Smooth muscle cell of the brain vasculature (primary cell): ENCODE measurements at places on chromosomes 4 and X.

GRCh38 chrX:38081909-38082308, 75.6 kb downstream of the SYTL5 start:
- no peak for DNase-seq

DNA sequence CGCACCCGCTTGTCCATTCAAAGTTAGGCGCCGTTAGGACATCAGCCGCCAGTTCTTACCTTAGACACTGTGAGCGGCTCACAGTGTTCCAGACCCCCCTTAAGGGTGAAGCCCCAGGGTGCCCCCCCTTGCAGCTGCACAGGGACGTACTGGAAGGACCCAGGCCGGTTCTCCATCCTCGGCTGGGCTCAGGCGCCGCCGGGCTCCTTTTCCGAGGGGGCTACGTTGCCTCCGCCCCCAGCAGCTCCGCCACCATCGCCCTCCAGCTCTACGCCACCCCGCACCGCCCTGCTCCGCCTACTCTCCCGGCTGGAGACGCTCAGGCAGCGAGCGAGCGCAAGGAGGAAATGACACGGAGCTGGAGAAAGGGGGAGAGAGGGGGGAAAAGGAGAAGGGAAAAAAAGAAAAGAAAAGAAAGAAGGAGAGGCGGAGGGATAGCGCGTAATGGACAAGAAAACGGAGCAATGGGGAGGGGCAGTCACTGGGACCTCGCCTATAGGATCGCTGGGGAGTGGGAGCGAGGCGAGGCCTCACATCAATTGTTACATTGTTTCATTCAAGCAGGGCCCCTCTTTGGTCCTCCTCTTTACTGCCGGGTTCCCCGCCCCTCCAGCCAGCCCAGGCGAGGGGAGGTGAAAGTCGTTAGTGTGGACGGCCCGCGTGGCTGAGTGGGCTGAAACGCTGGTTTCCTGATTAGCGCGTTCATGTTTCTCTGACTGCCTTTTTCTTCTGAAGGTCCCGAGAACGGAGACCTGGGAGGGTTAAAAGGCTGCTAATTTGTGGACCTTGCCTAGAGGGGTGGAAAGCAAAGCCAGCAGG, at the start of gene SHROOM4:
Gene SHROOM4, minus strand, starts transcription at position 352 of the 819 bp plus-strand sequence. Its CDS starts 176 bp downstream, at position 176.
- DNase-seq = no peak

- DNase-seq = no peak
Observed at GRCh38 chr4:64614276-64614675, 205.0 kb upstream of the TECRL start.

GRCh38 chr4:139685180-139685579, 19.6 kb downstream of the MGST2 start:
- no peak for DNase-seq

GRCh38 chr4:41134581-41134980, 79.8 kb downstream of the APBB2 start:
- DNase-seq = no peak

DNA sequence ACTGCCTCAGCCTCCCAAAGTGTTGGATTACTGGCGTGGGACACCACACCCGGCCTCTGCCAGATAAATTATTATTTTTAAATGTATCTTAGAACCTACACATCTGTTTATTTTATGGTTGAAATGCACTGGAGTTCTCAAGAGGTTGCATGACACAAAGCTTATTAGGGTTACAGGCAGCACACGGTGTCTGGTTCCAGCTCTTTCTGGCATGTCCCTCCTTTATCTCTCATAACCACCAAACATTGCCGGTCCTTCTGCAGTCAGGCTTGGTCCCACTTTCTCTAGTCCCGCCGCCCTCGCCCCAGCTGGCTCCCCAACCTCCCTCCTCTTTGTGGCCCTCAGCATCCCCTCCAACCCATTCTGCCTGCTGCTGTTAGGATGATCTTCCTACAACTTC, 39.7 kb upstream of the SPRY1 start:
- no peak for DNase-seq

GRCh38 chrX:74293343-74293946, 10.5 kb upstream of the ZCCHC13 start:
- DNase-seq = no peak

DNA sequence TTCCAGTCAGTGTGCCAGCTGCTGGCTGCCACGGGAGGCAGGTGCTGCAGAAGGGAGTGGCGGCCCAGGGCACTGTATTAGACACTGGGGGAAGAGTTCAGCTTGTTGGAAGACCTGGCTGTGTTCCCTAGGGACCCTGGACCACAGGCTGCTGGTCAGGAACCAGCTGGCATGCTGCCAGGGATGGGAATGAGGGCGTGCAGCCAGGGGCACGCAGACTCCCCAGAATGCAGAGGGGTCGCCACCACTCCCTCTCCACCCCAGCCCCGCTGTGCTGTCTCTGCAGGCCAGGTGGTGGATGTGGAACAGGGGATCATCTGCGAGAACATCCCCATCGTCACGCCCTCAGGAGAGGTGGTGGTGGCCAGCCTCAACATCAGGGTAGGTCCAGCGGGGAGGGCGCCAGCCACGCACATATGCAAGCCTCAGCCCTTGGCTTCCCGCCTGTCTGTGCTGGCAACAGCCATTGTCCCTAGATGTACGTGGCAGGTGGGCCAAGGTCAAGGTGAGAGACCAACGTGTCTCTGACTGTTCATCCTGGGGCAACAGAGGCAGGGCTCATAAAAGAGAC, 12.3 kb downstream of the ABCD1 start:
- no peak for DNase-seq

- no peak for DNase-seq
Observed at GRCh38 chrX:154350429-154351182, 23.8 kb downstream of the FLNA start.

- no peak for DNase-seq
Observed at GRCh38 chr4:54099287-54099747, 646 bp upstream of the GSX2 start.

GRCh38 chr4:16819652-16820051, 78.8 kb downstream of the LDB2 start:
- DNase-seq = no peak

DNA sequence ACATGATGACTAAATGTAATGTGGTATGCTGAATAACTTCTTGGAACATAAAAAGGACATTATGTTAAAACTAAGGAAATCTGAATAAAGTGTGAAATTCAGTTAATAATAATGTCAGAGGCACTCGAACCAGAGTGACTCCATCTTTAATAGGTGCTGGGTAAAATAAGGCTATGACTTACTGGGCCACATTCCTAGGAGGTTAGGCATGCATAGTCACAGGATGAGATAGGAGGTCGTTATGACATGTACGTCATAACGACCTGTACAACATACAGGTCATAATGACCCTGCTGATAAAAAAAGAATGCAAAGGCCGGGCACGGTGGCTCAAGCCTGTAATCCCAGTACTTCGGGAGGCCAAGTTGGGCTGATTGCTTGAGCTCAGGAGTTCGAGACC, 28.9 kb upstream of the OPHN1 start:
- DNase-seq = no peak

- no peak for DNase-seq
Observed at GRCh38 chr4:165715989-165716388, 157.0 kb upstream of the TLL1 start.

DNA sequence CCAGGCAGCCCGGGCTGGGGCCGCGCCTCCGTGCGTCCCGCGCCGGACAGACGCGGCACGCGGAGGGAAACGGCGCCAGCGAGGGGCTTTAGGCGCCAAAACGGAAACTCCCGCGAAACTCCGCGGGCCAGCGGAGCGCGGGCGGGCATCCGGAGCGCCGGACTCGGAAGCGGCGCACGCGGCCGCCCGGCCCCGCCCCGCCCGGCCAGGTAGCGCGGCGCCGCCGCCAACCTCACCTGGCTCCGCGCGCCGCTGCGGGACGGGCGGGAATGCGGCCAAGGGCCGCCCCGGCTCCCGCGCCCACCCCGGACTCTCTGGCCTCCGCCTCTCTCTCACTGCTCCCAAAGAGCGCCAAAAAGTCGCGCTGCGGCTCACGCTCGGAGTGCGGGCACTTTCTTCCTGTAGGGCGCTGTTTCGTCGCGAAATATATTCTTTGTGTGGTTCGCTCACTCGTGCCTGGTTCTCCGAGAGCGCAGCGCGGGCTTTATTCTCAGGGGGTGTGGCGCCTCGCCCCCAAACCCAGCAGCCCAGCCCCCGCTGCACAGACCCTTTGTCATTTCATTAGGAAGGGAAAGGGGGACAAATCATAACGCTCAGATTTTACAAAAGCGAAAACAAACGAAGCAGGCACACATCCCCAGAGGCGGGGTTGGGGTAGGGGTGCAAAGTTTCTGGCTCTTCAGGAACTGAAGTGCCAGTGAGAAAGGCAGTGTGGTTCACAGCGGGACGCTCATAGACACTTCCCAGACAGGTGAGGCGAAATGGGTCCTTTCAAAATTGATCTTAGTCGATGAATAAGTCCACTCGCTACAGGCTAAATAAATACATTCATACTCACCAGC, 961 bp upstream of the MBNL3 start:
- DNase-seq = no peak

DNA sequence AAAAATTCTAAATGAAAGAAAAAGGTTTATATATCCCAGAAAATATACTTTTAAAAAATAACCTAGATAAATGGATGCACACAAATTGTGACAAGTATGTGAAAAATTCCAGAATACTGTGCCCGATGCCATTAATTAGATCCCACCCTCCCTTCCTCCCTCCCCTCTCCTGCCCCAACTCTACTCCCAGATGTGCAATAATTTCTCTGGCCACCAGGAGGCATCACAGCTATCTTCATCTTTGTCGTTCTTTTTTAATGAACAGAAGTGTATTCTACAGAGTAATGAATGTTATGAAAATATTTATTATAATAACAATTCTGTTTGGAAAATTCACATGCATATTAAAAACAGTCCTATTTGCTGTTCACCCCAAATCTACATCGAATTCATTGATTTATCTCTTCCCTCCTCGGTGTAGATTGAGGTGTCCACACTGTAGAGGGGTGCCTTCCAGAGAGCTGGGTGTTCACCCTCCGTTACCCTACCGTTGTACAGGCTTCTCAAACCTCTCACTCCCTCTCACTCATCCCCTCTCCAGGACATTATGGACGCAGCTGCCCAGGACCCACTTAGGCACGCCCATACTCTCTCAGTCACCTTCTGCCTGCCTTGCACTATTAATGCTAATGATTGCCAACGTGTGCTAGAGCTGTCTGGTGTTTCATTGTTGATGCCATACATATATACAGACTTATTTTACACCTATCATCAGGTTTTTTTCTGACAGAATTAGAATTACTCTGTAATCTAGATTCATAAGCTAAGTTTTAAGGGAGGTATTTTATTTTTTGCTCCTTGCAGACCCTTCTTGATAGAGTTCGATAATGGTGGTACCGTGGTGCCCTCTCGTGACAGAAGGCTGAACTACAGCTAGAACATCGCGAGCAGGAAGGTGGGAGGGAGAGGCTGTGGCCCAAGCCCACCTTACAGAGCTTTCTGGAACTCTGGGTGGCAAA, 14.1 kb downstream of the RAB40AL start:
- no peak for DNase-seq

DNA sequence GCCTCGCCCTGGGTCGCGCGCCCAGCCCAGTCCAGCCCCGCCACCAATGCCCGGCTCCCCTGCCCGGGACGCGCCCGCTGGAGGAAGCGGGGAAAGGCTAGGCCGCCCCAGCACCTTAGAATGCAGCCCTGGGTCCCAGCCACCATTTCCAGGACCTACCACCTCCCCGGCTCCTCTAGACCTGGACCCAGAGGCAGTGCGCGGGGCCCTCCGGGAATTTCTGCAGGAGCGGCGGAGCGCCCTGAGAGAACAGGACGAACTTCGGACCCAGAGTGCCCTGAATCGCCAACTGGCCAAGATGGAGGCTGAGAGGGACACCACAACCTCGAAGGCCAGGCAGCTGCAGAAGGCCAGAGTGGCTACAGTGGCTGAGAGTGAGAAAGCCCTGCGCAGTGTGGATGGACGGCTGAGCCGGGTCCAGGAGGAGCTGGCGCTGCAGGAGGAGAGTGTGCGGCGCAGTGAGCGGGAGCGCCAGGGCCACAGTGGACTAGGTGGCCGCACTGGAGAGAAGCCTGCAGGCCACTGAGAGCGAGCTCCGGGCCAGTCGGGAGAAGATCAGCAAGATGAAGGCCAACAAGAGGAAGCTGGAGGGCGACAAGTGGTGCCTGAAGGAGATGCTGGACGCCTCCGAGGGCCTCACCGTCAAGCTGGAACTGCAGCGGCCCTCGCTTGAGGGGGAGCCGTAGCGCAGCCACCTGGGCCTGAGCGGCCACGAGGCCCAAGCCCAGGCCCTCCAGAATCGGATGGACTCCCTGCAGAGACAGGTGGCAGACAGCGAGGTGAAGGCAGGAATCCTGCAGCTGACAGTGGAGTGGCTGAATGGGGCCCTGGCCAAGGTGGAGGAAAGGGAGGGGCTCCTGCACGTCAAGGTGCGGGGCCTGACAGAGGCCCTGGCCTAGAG, 15.5 kb downstream of the SMIM10L2A start:
- no peak for DNase-seq

GRCh38 chrX:138877746-138878145, 166.2 kb upstream of the FGF13 start:
- DNase-seq = no peak

- DNase-seq = no peak
Observed at GRCh38 chr4:183905593-183906488, 734 bp downstream of the STOX2 start.

GRCh38 chr4:3415471-3416141, 26.2 kb upstream of the HGFAC start:
- no peak for DNase-seq

DNA sequence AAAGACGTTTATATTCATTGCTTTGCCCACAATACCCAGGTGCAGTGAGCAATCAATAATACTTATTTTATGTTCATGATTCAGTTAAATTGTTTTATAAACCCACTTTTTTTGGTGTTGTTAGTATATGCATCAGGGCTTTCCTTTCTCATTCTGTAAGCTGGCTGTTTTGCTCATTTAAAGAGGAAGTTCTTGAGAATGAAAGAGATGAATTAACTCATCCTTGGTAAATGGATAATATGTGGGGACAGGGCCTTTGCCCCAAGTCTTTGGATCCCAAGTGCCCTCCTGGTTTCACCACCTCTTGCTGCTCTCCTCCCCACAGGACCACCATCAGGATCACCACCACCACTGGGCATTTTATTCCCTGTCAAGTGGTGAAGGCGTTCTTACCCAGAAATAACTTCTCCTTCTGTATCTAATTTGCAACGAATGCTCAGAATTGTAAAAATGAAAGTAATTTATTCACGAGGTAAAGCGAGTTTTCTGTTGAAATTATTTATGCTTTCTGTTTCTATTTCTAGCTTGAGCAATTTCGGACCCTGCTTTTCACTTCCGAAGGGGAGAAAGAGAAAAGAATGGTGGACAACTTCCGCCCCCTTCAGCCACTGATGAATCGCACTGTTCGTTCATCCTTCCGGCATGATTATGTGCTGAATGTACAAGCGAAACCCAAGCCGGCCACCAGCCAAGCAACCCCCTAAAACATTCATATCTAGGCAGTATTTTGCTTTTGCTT, 8.2 kb upstream of the ZRSR2 start:
- no peak for DNase-seq

- no peak for DNase-seq
Observed at GRCh38 chr4:15410750-15411149, 17.1 kb upstream of the C1QTNF7 start.

- DNase-seq = peak; percentile 39
Observed at GRCh38 chr4:90357117-90357710, 230.0 kb downstream of the CCSER1 start.
